ELR (cell line): ENCODE measurements at places on chromosomes 11 and 22.
A peak's percentile ranks its signal among the peaks of the same experiment; 100 is the strongest.

GRCh38 chr22:50564289-50564688, 1.6 kb upstream of the SYCE3 start:
- no peak for DNase-seq

DNA sequence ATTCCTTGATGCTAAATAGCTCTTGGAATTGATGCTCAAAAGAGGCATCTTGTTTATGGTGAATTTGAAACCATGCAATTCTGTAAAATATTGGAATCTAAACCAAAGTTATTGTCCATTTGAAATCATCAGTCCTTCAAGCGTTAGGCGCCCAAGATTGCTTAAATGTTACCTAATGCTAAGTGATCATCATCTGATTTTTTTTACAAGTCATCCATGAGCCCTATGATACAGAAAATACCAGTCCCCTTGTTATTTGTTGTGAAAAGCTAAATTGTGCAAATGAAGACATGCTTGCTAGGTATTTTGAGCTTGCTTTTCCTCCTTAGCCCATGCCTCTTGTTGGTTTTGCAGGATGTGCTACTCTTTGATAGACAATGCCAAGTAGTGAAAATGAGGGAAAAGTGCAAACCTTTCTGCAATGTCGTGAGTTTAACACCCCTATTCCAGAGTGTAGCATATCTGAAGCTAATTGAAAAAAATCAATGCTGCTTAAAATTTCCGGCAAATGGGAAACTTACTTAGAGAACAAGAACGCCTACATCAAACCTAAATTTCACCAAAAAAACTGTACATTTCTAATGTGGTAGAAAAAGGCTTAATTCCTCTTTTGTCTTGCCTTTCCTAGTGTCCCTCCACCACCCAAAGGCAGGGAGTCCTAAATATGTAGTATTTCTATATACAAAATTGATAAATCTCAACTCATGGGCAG, 1.9 kb downstream of the GRK3 start:
- DNase-seq, result no peak

GRCh38 chr22:48868554-48868953, 959.1 kb downstream of the BRD1 start:
- DNase-seq, result no peak

DNA sequence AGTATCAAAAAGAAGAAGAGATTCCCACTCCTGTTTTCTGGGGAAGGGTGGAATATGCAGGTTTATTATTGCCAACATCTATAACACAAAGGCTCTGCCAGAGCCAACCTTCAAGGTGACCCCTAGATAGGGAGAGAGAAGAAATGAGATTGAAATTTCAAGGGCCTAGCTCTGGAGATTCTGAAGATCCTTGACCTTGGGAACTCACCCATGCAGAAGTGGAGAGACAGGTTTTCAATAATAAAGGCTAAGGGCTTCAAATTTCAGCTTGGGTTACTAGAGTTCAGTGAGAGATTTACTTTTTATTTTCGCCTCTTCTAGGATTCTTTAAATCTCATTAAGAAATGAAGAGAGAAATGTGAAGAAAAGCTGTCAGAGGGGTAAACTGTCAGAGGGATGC, 98.4 kb downstream of the CD44 start:
- DNase-seq, result no peak

- DNase-seq, result no peak
Measured at GRCh38 chr22:49953027-49953679, 7.4 kb upstream of the PIM3 start.

- no peak for DNase-seq
Measured at GRCh38 chr11:95461858-95462257, 230.9 kb upstream of the SESN3 start.

DNA sequence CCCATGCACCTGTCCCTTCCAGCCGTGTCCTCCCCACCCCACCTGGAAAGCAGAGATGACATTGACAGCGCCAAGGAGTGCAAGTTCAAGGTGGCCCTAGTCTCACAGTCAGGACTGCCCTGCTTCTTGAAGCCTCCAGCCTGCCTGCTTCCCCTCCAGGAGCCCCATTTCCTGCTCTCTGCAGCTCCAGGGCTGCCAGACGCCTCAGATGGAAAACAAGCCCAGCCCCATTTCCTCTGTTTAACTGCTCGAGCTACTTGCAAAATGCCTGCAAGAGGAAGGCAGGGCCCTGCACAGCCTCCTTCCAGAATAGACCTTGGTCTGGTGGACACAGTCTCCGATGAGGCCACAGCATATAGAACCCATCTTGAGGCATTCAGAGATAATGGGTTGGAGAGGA, 5.0 kb upstream of the DGKZ start:
- peak; percentile 30 for DNase-seq

GRCh38 chr11:40100162-40100553, 1359.3 kb downstream of the LRRC4C start:
- no peak for DNase-seq
